ENCODE measurements at places on chromosomes 4 and X. TPM values are rescaled to one million over a fixed set of nuclear protein-coding genes. Genes with fewer than 3 reads are reported as not detected.

The STARD8 gene
- 3.1 TPM for total RNA-seq

The ADRA2C gene
- not detected for total RNA-seq

The GAGE2A gene
- not detected for total RNA-seq

The TMEM128 gene
- total RNA-seq, result 15.0 TPM

- DNase-seq, result no peak
These were observed 27.0 kb upstream of the PDGFC start for GRCh38 chr4:156998500-156999174.

- DNase-seq, result no peak
These were observed 18.8 kb downstream of the DOK7 start for GRCh38 chr4:3481783-3482393.

DNA sequence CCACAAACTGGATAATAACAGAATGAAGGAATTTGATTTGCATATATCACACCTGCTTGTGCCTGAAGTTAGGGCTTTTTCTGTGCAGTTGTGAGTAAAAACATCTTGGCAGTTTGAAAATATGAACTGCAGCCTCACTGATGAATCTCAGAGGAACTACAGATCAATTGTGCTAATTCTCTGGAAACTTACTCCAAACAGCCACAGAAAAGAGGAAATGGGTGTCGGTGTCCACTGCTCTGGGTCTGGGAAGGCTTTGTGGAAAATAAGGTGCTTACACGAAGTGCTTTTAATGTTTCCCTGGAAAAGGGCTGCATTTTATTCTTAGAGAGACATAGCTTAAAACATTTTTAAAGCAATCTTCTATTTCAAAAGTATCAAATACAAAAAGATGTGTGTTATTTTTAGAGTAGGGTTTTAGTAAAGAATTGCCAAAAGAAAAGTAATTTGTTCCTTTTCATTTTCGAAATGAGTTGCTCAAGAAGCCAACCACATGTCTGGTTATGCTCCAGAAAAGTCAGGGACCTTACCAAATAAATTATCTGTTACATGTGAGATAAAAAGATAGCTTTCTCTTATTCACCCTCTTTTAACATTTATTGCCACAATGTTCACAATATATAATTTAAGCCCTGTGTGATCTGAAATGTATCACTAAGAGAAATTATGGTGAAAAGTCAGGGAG lies 240.1 kb downstream of the FRAS1 start:
- DNase-seq, result no peak

GRCh38 chrX:155767876-155768769 lies 113.0 kb upstream of the VAMP7 start:
- DNase-seq, result no peak

DNA sequence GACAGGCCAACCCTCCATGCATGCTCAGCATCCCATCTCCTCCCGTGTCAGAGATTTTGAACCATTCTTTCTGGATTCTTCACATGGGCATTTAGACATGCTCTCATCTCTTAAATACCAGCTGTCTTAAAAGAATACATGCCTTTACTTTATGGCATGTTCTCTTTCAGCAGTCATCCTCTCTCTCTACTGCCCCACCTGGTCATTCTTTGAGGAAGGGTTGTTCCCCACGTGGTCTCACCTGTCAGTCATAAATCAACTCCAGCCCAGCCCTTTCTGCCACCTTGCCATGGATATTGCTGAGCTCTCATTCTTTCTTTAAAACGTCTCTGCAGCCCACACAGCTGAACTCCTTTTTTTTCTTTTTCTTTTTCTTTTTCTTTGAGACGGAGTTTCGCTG lies 111.3 kb downstream of the ARHGAP10 start:
- DNase-seq, result no peak

DNA sequence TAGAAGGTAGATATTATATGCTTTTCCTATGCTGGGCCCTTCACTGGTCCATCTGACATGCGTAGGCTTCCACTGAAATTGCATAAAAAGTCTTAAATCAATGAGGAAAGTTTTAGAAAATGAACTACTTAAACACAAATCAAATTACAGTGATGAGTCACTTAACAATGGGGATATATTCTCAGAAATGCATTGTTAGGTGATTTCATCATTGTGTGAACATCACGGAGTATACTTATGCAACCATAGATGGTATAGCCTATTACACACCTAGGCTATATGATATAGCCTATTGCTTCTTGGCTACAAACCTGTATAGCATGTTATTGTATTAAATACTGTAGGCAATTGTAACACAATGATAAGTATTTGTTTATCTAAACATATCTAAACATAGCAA lies 10.3 kb downstream of the STAP1 start:
- DNase-seq, result no peak

GRCh38 chr4:41638866-41639265 lies 100.9 kb downstream of the LIMCH1 start:
- DNase-seq, result no peak
